ENCODE measurements at places on chromosomes 3 and 15.

DNA sequence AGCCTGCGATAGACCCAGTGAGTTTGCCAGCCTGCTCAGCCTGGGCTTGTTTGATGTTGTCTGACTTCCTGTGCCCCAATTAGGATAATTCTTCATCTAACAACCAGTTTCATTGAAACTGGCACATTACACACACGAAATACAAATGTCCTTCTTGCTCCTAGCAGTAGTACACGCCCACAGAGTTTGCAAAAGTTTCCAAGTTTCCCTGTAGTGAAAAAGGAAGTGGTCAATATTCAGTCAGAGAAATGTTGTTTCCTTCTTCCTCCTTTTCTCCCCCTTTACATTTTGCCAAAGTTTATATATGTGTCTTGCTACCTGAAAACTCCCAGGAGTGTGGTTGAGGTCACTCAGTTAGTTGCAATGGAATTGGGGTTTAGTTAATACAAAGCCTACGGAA lies 58.4 kb upstream of the LRTM1 start:
- no peak for DNase-seq

- DNase-seq: no peak
Measured at GRCh38 chr3:144746631-144747030, 775.0 kb downstream of the DIPK2A start.

- DNase-seq: no peak
Measured at GRCh38 chr15:33742800-33743199, 225.5 kb upstream of the CHRM5 start.

DNA sequence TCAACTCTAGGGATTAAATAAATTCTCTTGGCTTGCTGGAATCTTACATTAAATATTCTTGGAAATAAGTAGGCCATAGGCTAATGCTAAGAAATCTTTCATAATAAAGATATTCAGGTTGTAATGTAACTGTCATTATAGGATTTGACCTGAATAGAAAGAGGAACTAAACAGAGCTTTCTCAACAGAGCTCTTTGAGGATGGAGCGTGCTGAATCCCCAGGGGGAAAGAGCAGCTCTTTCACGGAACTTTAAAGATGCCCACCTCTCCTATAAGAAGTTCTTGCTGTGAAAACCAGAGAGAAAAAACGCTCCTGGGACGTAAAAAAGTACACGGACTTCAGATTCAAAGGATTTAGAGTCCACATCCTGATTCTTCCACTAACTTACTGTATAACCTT lies 77.9 kb downstream of the NTRK3 start:
- no peak for DNase-seq

DNA sequence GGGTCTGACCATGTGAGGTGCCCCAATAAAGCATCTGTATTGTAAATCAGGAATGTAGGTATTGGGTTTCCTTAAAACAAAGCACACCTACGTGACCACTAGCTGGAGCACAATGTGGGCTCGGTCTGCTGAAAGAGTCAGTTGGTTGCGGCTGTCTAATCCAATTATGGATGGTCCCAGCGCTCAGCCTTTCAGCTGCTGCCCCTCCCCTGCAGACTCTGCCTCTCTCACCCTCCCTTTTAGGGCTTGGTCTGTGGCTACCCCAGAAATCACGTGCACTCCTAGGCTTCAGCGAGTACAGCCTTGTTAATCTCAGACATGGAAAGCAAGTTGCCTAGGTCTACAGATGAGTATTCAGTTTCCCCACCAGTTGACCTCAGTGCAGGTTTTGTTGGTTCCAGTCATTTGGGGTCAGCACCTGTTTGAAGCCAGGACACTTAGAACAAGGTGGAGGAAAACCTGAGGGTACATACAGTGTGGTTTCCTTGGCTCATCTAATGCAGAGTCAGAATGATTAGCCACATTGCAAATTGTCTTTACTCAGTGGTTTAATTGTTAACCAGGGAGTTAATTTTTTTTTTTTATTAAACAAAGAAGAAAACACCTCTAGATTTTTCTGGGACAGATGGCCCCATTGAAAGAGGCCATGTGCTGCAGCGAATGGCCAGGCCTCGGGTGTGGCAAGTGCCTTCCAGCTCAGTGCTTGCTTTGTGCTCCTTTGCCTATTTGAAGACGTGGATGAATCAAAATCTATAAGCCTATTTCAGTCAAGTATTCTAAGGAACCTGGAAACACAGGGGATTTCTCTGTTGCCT lies 137.7 kb downstream of the IGF1R start:
- DNase-seq: no peak

DNA sequence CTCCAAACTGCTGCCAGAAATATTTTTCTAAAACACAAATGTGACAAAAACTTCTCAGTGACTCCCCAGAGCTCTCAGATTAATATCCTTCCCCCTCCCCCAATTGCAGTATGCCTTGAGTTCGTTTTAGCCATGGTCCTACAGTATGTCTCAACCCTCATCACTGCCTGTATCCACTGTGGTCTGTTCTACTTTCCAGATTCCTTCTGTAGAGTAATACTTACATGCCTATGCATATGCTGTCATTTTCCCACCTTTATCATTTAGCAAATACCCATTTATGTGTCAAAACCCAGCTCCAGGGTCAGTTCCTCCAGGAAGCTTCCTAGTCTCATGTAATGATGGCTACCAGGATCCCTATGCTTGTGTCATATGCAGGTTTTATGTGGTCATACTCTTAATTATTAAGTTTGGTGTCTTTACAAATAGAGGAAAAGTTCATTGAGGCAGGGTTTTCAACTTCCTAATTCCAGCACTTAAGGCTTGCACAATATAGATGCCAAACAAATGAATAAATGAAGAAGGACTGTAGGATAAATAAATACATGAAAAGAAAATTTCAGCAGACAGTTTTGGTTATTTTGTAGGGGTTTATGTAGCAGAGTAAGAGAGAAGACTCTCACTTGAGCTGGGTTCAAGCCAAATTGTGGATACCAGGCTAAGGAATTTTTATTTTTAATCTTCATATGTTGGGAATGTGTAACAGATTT lies 170.8 kb downstream of the ALCAM start:
- no peak for DNase-seq

- DNase-seq: no peak
Measured at GRCh38 chr15:95880630-95881029, 449.9 kb upstream of the NR2F2 start.

GRCh38 chr3:73215901-73216300 lies 154.4 kb downstream of the EBLN2 start:
- no peak for DNase-seq

GRCh38 chr3:53581671-53582070 lies 87.3 kb downstream of the CACNA1D start:
- no peak for DNase-seq

GRCh38 chr15:45372041-45372995 lies 6.0 kb downstream of the GATM start:
- no peak for DNase-seq

DNA sequence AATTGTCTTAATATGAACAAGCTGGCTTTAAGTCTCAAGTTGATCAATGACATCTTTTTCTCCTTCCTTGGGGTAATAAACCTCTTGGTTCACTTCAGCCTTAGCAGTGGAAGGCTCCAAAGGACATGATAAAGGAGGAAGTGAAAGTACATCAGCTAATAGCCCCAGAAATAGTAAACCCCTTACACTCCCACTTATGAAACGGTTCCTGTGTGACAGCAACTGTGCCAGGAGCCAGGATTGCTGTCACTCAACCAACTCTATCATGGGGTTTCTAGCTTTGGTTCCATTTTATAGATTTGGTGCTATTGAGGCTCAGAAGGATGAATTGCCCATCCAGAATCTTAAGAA lies 216.7 kb downstream of the ABHD5 start:
- DNase-seq: no peak

DNA sequence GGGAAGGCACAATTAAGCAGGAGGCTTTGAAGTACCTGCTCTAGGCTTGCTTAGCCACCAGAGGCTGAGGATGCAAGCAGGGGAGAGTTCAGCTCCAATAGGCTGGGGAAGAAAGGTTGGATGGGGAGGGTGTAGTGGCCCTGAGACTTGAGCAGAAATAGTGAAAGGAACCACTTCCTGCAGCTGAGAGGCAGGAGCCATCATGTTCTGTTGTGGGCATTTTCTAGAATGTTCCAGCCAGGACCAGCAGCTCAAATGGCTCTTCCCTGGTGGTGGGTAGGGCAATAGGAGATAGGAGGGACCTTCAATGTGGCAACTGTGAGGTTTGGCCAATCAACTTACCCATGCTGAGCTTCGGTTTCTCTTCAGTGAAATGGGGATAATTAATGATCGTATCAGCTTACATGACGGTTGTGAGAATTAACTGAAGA lies 79.1 kb upstream of the CGNL1 start:
- no peak for DNase-seq

DNA sequence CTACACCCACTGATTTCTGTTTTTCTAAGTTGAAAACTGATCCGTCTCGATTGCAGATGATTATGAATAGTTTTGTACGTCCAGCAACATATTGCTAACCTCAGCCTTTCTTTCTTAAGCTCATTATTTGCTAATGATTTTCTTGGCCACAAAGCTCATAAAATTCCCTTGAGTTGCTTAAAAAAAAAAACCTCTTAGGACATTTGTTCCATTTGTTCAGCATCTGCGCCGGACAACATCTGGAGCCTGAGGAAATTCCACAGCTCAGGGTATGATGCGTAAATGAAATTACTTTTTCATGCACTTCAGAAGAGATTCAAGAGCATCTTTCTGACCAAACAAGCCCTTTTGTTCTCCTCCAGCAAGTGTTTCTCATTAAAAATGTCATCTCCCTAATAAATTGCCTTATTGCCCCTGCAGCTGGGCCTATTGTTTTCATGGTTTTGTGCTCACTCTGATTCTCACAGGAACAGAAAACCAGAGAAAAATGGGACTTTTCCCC lies 249.1 kb upstream of the MCTP2 start:
- no peak for DNase-seq

DNA sequence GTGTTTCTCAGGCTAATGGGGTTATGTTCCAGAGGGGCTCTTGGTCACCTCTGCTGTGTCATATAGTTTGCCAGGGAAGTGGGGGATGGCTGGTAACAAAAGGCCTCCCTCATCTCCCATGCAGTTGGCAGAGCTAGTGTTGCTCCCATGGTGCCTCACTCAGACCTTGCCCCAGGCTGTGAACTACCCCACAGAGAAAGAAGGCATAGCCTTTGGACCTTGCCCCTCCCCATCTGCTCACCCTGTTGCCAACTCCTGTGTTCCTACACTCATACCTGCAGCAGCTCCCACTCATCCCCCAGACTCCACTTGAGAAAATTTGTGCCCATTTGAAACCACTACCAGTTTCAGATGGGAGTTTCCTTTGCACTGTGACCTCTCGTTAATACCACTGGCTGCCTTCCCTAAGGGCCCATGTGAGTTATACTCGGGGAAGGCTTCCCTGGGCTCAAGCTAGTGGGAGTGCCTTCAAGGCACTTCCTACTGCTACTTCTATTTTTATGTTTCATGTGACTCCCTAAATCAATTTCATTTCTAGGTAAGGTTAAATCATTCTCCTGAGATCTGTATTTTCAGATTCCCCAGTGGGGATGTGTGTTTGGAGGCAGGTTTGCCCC lies 25.3 kb upstream of the COPB2 start:
- DNase-seq: no peak

DNA sequence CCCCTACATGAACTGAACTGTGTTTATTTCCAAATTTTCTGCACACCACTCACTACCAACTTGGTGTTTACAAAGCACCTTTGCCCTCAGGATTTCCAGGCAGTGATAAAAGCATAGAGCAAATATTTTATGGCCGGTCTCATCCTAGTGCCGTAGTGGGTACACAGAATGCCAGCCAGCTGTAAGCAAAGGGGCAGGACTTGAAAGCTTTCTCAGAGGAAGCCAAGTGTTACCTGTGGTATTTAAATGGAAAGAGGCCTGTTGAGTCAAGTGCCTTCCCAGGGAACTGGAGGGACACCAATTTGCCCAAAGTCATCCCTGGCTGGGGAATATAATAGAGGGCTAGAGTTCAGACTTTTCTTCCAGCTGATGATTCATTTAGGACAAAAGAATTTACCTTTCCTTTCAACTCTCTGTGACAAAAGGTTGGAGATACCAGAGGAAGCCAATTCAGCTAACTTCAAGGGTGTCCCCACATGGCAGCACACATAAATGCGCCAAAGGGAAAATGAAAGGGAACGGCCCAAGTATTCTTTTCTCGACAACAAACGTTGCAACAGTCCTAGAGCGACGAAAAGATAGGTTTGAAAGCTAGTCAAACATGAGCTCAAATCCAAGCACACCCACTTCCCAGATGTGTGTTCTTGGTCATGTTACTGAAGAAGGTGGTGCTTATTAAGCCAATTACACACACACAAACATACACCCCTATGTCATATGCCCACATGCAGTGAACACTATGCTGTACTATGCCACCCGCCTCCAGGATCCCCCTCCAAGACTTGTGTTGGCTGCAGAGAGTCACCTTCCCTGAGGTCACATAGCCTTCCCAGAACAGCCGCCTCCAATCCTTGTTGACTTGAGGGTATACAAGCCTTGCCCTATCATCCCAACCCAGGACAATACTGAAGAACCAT lies 27.7 kb downstream of the MAGI1 start:
- DNase-seq: no peak

- no peak for DNase-seq
Measured at GRCh38 chr3:54897028-54897711, 30.7 kb downstream of the LRTM1 start.

DNA sequence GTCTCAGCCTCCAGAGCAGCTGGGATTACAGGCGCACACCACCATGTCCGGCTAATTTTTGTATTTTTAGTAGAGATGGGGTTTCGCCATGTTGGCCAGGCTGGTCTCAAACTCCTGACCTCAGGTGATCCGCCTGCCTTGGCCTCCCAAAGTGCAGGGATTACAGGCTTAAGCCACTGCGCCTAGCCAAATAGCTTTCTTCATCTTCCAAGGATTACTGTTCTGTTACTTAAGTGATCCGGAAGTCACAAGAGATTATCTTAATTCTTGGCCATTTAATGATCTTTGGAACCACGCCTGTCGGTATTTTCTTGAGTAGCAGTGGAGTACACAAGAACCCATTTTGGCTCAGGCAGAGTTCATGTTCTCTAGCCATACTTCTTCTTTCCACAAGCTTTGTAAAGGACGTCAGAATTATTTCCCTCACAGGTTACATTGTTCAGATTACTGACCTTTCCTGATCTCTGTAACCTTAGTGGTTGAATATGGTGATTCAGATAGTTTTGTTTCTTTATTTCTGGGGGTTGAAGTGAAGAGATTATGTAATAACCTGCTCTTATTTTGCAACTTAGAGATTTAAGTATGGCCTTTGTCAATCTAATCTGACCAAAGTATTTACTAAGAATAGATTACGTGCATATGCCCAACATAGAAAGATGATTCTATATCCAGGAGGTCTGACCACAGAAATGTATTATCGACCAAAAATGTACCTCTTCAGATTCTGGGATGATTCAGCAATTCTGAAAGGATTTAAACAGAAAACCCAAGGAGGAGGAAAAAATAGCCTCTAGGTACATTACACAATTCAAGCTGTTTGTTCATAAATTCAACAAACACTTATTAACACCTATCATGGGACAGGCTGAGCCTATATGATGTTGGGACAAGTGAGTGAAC lies 132.2 kb downstream of the GREM1 start:
- DNase-seq: no peak

- no peak for DNase-seq
Measured at GRCh38 chr3:115666920-115667737, 43.8 kb downstream of the GAP43 start.
